ENCODE measurements at places on chromosomes 3 and 15.
A peak's percentile ranks its signal among the peaks of the same experiment; 100 is the strongest.

- no peak for DNase-seq
These were observed 245.0 kb downstream of the NTRK3 start for GRCh38 chr15:88011533-88011932.

- DNase-seq = no peak
These were observed 28.1 kb upstream of the CYP11A1 start for GRCh38 chr15:74395319-74396145.

GRCh38 chr3:35968043-35968622, 328.8 kb downstream of the ARPP21 start:
- DNase-seq = no peak

- peak; percentile 12 for DNase-seq
These were observed 138.4 kb downstream of the NUP210 start for GRCh38 chr3:13281507-13282357.

DNA sequence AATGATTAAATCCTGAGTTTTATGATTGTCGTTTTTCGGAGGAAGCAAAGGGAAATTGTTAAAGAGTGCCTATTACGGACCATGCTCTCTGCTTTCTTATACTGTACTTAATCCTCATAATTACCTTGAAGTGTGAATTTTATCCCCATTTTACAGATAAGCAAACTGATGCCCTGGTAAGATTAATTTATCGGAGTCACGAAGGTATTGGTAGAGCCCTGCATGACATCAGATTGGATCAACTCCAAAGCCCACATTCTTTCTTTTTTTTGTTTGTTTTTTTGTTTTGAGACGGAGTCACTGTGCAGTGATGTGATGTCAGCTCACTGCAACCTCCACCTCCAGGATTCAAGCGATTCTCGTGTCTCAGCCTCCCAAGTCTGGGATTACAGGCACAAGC, 1.6 kb upstream of the GNB4 start:
- no peak for DNase-seq

DNA sequence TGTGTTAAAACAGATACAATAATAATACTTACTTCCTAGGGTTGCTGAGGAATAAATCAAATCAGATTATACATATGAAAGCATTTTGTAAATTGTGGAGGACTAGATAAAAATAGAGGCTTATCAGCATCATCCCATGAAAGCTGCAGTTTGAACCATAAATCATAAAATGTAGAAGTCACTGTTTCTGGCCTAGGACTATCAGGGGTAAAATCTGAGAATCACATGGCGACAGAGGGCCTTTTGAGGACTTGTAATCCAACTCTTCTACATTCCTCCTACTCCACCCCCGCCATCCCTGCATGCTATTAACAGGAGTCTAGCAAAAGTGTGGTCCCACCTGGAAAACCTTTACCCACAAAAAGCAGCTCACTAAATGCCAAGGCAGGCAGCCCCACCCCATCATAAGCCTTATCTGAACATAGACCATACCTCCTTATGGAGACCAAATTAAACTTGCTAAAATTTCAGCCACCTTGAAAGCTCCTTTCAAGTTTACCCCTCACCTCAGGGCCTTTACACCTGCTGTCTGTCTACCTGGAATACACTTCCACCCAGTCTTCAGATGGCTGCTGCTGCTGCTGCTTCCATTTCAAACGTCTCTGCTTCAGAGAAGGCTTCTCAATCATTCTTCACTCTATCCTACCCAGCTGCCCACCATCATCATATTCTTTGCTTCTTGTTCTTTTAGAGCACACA, 11.5 kb downstream of the MB21D2 start:
- no peak for DNase-seq
